ENCODE measurements at places on chromosomes 5 and 9. TPM values are rescaled to one million over a fixed set of nuclear protein-coding genes. Genes with fewer than 3 reads are reported as not detected.

Gene CTXN3
- not detected for total RNA-seq

GRCh38 chr9:76634356-76635054 is 129.7 kb upstream of the PCA3 start:
- DNase-seq, result peak; percentile 56

GRCh38 chr5:140153905-140154304 is 21.1 kb upstream of the CYSTM1 start:
- DNase-seq, result no peak

DNA sequence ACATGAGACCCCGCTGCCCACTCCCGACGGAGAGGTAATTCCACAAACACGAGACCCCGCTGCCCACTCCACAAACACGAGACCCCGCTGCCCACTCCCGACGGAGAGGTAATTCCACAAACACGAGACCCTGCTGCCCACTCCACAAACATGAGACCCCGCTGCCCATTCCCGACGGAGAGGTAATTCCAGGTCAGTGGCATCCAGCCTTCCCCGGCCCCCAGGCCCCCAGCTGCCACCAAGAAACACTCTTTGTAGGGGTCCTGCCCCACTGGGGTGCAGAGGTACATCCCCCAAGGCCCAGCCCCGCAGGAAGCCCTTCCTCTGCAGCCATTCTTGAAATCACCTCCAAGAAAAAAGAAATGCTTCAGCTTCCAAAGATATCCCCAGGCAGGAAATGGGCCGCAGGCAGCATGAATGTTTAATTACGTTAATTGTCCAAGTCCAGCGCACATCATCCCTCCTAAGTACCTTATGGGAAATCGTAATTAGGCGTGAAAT is 115.9 kb downstream of the ADAMTS2 start:
- no peak for DNase-seq

DNA sequence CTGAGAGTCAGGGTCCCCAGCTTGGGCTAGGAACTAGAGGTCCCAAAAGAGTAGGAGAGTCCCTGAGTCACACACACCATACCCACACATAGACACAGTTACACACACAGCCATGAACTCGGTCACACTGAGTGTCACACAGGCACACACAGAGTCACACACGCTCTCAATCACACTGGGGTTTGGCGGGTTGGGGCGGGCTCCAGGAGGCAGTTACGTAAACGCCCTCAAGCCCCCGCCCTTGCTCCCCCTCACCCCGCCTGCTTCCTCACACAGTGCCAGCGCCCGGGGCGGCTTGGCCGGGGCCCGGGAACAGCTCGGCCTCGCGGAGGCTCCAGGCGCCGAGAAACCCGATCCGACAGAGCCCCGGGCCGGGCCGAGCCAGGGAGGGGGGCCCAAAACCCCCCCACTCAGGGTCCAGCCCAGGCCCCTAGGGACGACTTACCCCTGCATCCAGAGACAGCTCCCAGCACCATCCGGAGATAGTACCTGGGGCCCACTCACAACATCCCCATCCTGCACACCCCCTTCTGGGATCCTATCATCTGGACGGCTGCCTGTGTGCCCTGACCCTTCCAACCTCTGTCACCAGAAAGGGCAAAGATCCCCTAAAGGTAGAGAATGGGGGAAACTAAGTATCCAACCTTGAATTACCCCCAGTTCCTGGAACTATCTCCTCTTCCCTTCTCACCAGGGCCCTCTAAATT is 3.5 kb upstream of the CNTFR start:
- no peak for DNase-seq

- no peak for DNase-seq
These were observed 474.5 kb downstream of the ENC1 start for GRCh38 chr5:74166064-74166463.

GRCh38 chr9:94718936-94719335 is 7.6 kb upstream of the AOPEP start:
- DNase-seq, result no peak

- peak; percentile 94 for DNase-seq
These were observed 33.9 kb upstream of the AOPEP start for GRCh38 chr9:94692601-94693000.

Gene GNA14
- not detected for total RNA-seq

Gene ATP10B
- not detected for total RNA-seq

Gene MYO10
- 44.0 TPM for total RNA-seq

GRCh38 chr5:65078331-65078730 is 309.6 kb downstream of the CWC27 start:
- DNase-seq, result no peak

Gene ENC1
- total RNA-seq, result 27.2 TPM

Gene DOCK8
- total RNA-seq, result 5.9 TPM

DNA sequence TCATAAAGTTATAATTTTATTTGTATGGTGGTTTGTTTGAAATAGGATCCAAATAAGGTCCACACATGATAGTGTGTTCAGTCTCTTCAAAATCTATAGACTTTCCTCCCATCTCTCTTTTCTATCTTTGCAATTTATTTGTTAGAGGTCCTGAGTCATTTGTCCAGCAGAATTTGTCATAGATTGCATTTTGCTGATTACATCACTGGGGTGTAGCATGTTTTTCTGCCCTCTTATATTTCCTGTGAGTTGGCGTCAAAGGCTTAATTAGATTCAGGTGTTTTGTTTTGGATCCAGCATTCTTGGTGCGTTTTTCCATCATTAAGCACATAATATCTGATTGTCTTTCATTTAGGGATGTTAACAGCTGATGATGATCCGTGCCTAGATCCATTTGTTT is 15.0 kb downstream of the CYFIP2 start:
- DNase-seq, result no peak
